ENCODE measurements at places on chromosomes 7 and 10.

DNA sequence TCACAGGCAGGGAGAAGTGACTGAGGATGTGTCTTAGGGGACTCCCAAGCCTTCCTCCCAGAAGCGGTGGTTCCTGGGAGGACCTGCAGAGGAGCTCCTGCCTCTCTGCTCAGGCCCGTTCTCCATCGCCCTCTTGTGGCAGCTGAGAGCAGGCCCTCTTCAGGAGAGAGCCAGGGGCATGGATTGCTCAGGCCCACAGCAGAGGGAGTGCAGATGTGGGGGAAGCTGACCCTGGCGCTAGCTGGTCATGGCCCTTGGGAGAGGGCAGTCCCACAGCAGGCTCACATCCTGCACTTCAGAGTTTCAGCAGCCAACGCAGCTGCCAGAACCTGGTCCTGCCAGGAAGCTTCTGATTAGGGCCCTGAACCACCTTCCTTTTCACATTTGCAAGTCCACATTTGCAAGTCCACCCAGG lies 94.8 kb upstream of the TARP start:
- DNase-seq = peak; percentile 76

DNA sequence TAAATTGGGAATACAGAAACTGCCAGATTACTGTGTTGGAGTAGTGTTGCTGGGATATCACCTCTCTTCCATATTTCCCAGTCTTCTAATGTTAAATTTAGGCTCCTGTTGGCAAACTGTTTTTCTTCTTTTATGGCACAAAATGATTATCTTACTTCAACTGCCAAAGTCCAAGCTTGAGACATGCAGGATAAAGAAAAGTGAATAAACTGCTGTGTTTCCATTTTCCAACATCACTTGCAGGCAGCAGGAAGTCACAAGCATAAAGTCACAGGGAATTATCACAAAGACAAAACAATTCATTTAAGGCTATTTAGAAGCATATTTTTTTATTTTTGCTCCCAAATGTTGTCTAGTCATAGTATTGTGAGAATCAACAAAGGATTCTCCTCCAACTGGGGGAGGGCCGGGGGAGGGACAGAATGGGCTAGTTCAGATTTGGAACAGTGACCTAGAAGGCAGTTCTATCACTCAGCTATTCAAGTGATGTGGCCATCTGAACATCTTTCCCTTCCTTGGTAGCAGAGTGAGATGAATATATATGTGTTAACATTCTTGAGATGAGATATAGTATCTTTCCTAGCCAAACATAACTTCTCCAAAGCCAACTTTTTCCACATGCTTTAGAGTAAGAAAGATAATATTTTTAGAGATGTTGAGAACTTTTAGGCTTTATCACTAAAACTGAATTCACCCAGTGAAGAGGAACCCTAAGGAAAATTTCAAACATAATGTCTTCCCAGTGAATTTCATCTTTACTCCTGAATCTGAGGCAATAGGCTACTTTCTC lies 364.7 kb downstream of the CTNNA3 start:
- DNase-seq = peak; percentile 20

DNA sequence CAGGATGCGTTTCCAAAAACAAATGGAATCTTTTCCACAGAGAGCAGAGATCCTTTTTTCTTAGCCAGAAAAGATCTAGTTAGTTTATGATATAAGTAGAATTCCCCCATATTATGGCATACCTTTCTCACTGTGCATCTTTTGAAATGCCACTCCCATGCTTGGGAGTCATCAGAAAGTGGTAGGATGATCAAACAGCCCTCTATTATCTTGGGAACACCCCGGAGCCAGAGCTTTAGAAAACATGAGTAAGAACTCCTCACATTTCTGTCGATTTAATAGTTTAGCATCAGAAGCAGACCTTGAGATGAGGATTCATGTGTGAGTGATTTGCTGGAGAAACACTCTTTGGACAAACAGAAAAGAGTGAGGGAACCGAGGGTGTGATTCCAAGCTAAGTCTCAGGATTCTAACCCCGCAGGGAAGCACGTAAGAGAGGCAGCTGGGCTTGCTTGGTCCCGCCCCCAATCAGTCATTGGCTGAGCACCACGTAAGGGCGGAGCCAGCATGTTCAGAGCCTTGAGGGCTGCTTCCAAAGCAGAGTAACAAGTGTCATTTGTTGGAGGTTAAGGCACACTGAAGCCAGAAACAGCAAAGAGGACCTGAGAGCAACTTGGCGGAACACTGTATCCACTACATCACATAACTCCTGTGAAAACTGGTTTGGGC lies 43.7 kb upstream of the NXPH1 start:
- peak; percentile 46 for DNase-seq

DNA sequence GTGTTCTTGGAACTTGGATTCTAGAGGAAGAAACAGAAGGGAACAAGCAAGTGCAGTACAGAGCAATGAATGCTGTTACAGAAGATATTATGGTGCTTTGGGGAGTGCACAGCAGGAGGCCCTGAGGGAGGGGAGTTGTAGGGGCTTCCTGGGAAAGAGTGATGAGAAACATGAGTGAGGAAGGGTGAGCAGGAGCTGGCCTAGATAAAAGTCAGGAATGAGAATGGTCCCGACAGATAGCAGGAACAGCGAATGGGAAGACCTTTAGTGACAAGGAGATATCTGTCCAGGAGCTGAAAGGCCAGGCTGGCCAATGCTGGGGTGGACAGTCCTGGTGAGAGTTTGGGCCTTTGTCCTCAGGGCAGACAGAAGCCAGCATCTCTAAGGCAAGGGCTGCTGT lies 20.6 kb upstream of the CCNJ start:
- DNase-seq = no peak

- peak; percentile 65 for DNase-seq
Measured at GRCh38 chr7:102095321-102096011, 191.2 kb upstream of the SH2B2 start.

GRCh38 chr7:150685219-150686029 lies at the start of gene GIMAP2:
Gene GIMAP2, plus strand, starts transcription at chr7:150685706. Its CDS starts 1,354 bp downstream, at chr7:150687060.
- no peak for DNase-seq

DNA sequence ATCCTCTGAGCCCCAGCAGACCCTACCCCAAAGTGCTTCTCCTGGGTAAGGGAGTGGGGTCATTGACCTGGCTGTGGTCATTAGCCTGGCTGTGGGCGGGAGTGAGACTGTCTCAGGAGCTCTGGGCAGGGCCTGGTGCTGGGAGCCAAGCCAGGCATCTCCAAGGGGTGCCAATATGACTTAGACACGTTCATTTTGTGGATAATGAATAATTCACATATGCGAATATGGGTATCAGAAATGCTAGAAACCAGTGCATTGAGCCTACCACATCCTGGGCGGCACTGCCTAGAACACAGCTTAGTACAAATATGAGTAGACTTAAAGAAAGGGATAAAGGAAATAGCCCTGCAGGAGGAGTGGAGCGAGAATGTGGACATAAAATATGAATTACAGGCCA lies 14.4 kb upstream of the SRRM3 start:
- no peak for DNase-seq

GRCh38 chr10:27838901-27839300 lies 93.3 kb upstream of the MKX start:
- no peak for DNase-seq

- no peak for DNase-seq
Measured at GRCh38 chr7:26343837-26344236, 52.2 kb downstream of the SNX10 start.

GRCh38 chr10:62244785-62245467 lies 23.7 kb downstream of the RTKN2 start:
- DNase-seq = peak; percentile 87

DNA sequence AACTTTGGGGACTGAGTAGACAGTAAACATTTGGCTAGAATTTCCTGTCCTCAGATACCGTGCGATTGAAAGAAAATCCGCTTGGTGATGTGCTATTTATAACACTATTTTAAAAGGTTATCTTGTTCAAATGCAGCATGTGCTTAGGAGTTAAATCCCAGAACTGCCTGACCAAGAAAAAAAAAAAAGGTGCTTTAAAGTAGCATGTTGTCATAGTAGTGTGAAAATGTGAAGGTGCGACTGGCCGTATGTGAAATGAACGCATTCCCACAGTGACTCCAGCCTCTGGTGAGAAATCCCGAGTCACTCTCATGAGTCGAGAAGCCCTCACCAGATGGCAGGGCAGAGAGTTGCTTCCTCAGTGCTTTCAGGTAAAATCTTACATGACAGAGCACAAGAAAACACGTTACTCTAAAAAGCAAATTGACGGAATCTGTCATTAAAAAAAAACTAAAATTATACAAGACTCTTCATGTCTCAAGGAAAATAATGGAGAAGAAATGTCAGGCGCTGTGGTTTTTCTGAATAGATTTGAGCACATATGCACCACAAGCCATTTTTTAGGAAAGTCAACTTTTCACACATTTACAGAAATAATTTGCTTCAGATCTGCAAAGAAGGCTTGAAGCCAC lies 18.4 kb upstream of the KLF6 start:
- no peak for DNase-seq

DNA sequence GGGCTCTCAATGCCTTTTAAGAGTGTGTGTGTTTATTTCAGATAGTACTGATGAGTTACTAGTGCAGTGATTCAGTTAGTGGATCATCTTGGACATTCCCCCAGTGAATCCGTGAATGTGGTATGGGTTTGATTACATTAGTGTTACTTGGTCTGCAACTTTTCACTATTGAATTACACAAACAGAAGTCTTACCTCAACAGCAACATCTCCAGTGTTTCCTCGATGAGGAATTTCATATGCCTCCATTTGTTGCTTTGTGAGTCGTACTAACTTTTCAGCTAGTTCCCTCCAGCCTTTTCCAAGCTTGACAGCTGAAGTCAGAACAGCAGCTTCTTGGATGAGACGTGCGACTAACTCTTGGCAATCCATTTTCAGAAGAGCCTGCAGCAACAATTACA lies 63.2 kb downstream of the MACC1 start:
- no peak for DNase-seq

- no peak for DNase-seq
Measured at GRCh38 chr7:135571834-135572233, 14.1 kb downstream of the NUP205 start.

GRCh38 chr7:100728196-100728595 lies 5.2 kb upstream of the ZAN start:
- no peak for DNase-seq

GRCh38 chr7:74449809-74450397 lies 3.8 kb upstream of the GTF2IRD1 start:
- peak; percentile 86 for DNase-seq

- no peak for DNase-seq
Measured at GRCh38 chr7:135929722-135930141, 47.4 kb downstream of the MTPN start.

GRCh38 chr10:77566914-77567566 lies 70.6 kb downstream of the KCNMA1 start:
- DNase-seq = no peak

DNA sequence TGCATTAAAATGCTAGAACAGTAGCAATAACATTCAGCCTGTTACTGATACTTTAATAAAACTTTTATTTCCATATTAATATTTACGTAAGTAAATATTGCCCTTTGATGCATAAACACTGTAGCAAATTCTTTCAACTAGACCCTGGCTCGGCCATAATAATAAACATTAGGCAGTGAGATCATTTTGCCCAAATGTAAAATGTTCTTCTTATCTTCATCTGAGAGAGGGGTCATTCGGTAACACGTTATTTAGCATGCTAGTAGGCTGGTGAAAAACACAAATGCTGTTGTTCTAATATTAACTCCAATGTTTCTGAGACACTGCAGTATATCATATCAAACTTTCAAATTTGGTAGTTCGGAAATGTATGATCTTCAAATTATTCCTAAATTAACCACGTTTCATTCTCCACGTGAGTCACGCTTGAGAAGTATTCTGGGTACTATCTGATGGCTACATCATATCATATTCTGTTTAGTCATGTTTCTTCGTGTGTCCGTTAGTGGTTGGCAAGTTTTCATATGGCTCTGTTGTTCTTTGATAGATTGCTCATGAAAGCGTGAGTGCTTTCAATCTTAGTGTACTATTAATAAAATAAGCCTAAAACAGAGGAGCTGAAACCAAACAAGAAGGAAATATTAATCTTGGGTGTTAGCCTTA lies 145.8 kb downstream of the NSUN6 start:
- DNase-seq = peak; percentile 25

DNA sequence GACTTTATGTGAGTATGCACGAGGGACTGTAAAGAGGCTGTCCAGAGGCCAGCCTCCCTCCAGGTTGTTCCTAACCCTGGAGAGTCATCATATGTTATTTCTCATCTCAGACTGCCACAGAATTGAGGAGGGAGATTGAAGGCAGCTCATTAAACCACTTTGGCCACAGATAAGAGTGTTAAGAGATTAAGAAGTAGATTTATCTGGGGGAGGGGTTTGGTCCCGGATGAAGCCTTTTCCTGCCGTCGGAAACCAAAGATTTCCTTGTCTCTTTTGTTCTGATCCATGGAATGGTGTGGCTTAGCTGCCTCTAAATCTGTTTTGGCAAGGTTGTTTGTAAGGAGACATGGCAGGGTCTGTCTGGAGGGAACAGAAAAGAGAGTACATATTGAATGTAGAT lies 338.8 kb downstream of the AUTS2 start:
- DNase-seq = no peak

GRCh38 chr7:51269321-51269720 lies 47.3 kb downstream of the COBL start:
- DNase-seq = no peak

GRCh38 chr10:125035588-125036295 lies 93.8 kb downstream of the ZRANB1 start:
- DNase-seq = no peak

DNA sequence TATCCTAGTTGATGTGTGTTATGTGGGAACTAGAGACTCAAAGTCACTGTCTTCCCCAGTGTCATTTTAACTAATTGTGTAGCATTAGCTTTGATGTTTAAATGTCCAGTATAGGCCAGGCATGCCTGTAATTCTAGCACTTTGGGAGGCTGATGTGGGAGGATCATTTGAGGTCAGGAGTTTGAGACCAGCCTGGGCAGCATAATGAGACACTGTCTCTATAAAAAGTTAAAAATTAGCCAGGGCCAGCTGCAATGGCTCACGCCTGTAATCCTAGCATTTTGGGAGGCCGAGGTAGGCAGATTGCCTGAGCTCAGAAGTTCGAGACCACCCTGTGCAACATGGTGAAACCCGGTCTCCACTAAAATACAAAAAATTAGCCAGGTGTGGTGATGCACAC lies 24.4 kb downstream of the DDX50 start:
- no peak for DNase-seq

GRCh38 chr7:94174956-94175355 lies 170.8 kb upstream of the BET1 start:
- no peak for DNase-seq

GRCh38 chr7:142855756-142856564 lies 1.1 kb downstream of the EPHB6 start:
- DNase-seq = no peak

- peak; percentile 64 for DNase-seq
Measured at GRCh38 chr10:120598386-120598785, 141.4 kb downstream of the PLPP4 start.
